ENCODE measurements at places on chromosomes 7 and 10.

DNA sequence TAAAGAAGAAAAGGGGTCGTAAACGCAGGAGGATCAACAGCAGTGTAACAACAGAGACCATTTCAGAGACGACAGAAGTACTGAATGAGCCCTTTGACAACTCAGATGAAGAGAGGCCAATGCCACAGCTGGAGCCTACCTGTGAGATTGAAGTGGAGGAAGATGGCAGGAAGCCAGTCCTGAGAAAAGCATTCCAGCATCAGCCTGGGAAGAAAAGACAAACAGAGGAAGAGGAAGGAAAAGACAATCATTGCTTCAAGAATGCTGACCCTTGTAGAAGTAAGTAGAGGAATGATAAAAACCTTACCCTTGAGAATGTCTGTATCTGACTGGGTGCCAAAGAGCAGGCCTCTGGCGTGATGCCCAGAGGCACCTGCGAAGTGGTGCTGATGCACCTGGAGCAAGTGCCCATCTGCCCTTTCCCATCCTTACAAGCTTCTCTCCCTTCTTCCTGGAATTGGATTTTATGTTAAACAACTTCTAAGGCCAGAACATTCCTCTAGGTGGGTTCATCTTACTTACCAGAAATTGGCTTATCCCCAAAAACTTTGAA, 86.4 kb upstream of the SAMD8 start:
- no peak for DNase-seq

- no peak for DNase-seq
These were observed 116.6 kb upstream of the GLCCI1 start for GRCh38 chr7:7851991-7852390.

GRCh38 chr7:88259656-88260380, 40.0 kb upstream of the SRI start:
- no peak for DNase-seq

GRCh38 chr10:118922972-118923371, 106.5 kb upstream of the NANOS1 start:
- DNase-seq, result no peak

- no peak for DNase-seq
These were observed 38.4 kb upstream of the PLXNA4 start for GRCh38 chr7:132614428-132615318.

DNA sequence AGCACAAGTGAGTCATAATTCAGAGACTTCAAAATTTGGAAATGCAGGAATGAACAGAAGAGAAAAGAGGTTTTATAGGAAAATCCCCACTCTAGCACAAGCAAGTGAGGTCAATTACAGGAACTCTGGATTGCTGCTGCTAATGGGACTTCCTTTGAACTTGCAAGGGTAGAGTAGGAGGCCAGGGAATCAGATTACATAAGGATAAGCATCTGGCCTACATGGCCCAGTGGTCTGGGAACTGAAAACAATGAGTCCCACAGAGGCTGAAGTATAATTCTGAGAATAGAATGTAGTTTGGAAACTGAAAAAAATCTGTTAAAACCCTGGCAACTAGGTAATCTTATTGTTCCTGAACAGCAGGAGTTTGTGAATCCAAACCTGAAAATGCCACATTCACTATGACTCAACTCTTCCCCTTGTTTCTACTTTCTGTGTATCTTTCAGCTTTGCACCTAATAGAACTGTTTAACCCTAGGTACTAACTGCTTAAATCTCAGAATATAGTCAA, 66.5 kb downstream of the CTNNA3 start:
- DNase-seq, result no peak

DNA sequence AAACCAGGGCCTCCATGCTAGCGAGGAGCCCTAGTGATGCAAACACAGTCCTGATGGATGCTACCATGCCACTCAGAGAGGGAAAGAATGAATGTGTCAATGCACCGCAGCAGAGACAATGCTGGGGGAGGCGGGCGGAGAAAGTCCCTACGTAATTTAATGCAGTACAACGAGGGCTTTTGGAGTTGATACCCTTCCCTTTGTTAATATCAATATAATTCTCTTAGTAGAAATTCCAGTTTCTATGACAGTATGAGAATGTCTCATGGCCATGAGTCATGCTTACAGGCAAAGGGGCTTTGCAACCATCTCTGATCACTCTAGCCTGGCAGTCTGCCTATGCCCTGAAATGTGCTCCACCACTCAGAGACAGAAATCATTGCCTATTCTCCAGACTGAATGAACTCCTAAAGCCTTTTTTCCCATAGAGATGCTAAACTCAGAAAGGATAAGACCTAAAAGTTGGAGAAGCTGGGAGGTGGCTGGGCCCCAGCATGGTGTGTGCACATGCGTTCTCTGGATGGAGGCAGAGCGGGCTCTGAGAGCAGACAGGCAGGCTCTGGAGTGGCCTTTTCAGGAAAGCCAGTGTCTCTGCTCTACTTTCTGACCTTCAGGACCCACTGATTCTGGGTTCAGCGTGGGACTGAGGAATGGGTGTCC, 20.3 kb upstream of the GIMAP2 start:
- no peak for DNase-seq

GRCh38 chr10:103859161-103860086, 4.0 kb upstream of the SH3PXD2A start:
- peak; percentile 57 for DNase-seq

GRCh38 chr7:140478246-140479061, 851 bp downstream of the MKRN1 start:
- DNase-seq, result no peak

GRCh38 chr10:69558559-69558958, 14.7 kb downstream of the NEUROG3 start:
- DNase-seq, result no peak
